ENCODE measurements at places on chromosomes 7 and 10.

DNA sequence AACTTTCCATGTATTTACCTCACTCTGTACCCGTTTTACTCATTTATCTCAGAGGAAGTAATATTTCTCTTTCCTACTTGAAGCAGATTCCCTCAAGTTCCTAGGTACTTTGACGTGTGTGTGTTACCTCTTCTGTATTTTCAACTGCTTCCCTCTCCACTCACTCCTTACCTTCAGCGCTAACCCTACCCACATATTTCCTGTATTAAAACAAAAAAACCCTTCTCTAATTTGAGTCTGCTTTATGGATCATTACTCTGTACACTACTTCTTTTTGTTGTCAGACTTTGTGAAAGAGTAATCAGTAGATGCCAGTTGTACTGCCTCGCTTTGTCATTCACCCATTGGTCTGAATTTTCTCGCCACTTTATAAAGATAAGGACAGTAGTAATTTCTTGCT, 74.0 kb downstream of the CDK13 start:
- DNase-seq, result no peak

DNA sequence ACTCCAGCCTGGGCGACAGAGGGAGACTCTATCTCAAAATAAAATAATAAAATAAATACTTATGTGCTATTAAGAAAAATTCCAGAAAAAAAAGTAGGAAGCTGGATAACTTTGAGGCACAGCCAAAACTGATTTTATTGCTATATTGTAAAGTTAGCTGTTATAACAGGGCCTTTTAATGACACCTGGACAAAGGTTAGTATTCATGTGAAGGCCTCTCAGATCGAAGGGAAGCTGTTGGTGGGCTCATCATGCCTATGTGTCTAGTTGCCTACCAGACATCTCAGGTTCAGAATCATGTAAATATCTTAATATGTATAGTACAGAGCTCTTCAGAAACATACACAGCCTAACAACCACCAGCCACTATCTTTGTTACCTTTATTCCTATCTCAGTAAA, 143.0 kb downstream of the LCOR start:
- no peak for DNase-seq

GRCh38 chr7:26200038-26200443, 505 bp downstream of the HNRNPA2B1 start:
- peak; percentile 72 for DNase-seq

- DNase-seq, result peak; percentile 69
Measured at GRCh38 chr7:1422512-1423263, 36.6 kb downstream of the MICALL2 start.

DNA sequence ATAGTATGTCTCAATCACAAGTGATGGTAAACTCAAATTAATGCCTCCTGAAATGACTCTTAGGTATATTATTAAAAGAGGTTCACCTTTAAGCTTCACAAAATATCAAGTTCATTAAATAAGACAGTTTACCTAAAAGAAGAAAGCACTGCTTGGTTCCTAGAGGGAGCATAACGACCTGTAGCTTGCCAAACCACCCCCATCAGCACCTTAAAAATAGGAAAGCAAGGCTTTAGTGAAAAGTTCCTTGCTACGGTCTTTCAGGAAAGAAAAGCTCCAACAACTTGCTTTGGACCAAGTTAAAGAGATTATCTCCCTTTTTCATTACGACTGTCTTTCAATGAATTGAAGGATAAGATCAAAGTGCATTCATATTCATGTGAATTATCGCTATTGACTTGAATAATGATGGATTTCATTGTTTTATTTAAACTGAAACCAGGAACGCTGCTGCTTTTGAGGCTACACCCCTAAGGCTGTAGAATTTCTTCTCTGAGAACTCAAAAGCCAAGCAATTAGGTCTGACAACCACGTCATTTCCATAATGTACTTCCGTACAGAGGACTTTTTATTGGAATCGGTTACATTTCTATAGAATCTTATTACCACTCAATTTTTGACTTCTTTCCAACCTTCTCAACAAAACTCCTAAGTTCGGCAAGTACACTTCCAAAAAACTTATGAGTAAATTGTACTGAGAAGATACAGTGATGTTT, 7.0 kb upstream of the SPAG6 start:
- no peak for DNase-seq

DNA sequence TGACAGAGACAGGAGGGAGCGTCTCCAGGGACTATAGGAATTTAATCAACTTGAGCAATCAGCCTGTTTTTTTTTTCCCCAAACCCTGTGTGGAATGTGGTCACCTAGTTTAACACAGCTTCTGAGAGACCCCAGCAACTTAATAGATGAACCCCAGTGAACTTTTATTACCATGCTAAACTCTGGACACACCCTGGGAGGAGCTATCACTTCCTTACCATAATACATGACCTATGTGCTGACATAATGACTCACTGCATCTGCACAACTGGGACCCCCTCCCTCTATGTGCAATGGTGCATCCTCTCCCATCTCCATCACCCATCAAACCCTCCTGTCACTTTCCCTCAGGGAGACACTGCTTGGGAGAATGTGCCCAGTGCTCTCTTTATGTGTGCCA, 83.7 kb downstream of the EPC1 start:
- DNase-seq, result no peak

GRCh38 chr10:100014071-100014762, 4.5 kb upstream of the DNMBP start:
- no peak for DNase-seq

DNA sequence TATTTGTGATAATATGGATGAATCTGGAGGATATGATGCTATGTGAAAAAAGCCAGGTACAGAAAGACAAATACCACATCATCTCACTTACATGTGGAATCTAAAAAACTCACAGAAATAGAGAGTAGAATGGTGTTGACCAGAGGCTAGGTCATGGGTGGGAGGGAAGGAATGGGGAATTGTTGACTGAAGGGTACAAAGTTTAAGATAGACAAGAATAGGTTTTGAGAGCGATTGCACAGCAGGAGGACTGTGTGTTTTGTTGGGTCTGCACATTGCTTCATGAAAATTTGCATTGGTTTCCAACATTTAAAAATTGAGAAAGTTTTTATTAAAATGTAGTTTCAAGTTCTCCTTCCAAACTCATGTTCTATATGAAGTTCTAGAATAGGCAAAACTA, 8.4 kb downstream of the SLC26A5 start:
- DNase-seq, result no peak

DNA sequence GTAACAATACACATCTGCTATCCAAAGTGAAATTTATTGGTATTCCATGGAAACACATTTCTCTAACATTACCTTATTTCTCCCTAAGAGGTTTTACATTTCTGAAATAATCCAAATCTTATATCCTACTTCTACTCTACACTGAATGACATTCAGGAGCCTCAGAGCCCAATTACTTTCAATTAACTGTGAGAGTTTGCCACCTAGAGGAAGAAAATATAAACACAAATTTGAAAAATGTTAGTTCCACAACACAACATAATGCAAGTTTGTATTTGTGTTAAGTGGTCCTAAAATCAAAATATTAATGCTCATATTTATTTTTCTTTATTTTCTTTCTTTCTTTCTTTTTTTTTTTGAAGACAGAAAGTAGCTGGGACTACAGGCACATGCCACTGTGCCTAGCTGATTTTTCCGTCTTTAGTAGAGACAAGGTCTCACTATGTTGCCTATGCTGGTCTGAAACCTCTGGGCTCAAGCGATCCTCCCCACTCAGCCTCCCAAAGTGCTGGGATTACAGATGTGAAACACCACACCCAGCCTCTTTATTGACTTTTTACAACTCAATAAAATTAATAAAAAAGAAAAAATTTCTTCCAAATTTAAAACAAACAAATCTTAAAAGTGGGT, 46.0 kb downstream of the ATAD1 start:
- no peak for DNase-seq

DNA sequence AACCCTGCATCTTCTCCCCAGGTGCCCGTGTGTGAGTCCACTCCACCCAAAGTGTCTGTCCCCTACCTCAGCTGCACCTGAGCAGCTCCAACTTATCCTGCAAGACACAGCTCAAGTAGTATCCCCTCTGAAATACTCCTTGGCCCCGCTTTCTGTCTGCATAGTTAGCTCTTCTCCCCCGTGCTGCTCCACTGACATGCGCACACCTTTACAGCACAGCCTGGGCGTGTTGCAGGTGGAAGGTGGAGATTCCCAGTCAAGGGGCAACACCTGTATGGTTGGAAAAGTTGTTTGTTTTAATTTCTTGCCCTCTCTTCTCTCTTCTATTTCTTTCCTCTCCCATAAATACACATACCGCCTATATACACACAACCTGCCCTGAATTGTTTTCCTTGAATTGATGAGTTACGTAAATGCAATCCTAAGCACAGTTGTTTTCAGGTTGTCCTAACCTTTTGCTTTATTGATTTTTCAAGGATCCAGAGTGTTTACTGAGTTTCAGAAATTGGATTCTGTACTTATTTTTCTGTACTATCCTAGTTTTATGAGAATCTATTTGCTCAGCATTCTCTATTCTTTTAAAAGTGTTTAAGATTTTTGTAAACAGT, 14.9 kb downstream of the MET start:
- no peak for DNase-seq

GRCh38 chr7:81669476-81670105, 100.3 kb downstream of the HGF start:
- DNase-seq, result peak; percentile 71

DNA sequence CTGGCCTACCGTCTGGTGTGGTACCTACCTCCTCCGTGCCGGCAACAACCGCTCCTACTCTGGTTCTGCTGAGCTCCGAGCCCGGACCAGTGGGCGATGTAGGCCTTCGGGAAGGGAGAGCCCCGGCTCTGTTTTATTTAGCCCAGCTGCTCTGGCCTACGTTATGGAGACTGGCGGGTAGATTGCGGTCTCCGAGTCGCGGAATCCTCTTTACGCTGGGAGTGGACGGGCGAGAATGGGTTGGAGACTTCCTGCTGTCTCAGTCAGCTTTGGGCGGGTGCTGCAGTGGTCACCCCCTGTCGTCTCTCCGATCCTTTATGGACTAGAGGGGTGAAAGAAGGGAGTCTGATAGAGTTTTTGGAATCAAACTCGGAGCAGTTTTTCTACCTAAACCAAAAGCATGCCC, 406 bp downstream of the CBLL1 start:
- DNase-seq, result no peak

DNA sequence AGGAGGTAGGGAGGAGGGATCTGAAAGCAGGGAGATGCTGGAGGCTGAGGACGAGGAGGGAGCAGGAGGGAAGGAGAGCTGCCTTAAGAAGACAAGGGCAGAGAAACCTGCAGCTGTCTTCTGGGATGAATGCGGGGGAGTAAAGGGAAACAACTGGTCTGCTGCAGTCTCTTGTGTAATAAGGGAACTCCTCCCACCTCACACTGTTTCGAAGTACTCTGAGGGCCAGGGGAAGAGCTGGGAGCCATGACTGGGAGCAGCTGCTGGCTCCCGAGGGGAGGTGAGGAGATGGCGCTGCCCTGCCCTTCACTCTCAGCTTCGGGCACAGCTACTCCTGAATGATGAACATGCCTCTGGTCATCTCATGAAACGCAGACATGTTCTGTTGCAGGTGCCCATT, 65.1 kb downstream of the CLEC2L start:
- no peak for DNase-seq

GRCh38 chr7:602341-603141, 82.9 kb upstream of the PDGFA start:
- DNase-seq, result no peak

DNA sequence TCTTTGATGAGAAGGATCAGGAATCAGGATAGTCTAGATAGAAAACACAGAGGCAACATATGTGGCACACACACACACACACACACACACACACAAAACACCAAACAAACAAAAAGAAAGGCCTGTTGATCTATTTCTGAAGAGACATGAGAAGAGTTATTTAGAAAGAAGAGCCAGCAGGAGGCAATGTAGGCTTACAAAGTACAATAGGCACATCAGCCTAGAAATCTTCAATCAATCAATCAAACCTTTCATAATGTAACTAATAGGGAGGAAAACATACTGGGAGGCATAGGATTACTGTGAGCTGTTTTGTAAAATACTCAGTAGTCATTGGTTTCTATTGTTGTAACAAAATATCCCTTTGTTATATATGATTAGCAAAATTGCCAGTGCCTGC, 47.3 kb upstream of the TES start:
- DNase-seq, result no peak

- no peak for DNase-seq
Measured at GRCh38 chr10:4820804-4821401, 5.1 kb upstream of the AKR1E2 start.

- no peak for DNase-seq
Measured at GRCh38 chr7:87347664-87348063, 2.2 kb downstream of the CROT start.

DNA sequence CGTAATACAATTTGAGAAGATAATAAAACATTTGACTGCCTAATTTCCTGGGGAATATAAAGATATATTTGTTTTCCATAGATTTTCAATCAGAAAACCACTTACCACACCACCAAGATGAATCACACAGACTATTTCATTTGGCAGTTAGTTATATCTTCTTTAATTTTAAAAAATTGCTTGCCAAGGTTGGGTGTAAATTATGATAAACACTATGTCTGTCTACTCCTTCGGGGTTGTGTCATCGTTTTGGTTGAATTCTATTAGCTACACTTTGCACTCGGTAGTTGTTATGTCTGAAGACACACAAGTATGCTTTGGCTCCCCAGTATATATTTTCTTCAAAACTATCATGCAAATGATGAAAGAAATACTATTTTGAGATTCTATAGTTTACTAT, 594.8 kb upstream of the SEMA3D start:
- no peak for DNase-seq

GRCh38 chr7:19143881-19144574, 1.2 kb downstream of the FERD3L start:
- DNase-seq, result no peak

GRCh38 chr7:19117870-19118608, 603 bp upstream of the TWIST1 start:
- no peak for DNase-seq

- no peak for DNase-seq
Measured at GRCh38 chr10:98758463-98758862, 311.7 kb upstream of the HPS1 start.

- DNase-seq, result no peak
Measured at GRCh38 chr7:100148225-100148558, 526 bp upstream of the LAMTOR4 start.

DNA sequence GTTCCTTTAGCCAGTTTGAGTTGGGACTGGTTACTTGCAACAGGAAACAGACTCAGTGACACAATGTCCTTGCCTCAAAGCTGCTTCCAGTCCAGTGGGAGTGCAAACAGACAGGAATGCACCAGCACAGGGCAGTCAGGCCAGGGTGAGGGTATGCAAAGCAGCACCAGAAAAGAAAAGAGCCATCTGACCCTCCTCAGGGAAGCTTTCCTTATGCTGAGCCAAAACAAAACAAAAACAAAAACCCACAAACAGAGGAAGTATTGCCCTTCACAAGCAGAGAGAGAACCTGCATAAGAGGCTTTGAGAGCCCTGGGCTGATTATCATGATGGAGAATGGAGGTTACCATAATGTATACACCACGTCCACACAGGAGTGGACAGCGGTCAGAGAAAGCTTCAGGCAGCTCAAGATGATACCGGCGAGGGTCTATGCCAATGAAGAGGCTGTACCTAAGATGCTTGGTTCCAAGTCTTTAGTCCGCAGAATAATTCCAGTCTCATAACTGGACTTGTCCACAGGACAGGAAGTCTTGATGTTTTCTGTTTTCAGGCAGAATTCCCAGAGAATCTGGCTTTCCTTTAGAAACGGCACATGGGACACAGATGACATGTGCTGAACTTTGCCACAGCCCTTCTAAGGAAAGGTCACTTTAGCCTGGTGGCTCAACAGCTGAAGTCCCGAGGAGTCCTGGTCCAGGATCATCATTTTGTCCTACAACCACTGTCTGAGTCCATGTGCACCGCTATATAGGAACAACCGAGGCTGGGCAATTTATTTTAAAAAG, 263.3 kb downstream of the TNS3 start:
- DNase-seq, result no peak

- DNase-seq, result no peak
Measured at GRCh38 chr10:104577861-104578521, 63.1 kb upstream of the SORCS3 start.

Measured in BE2C (cell line).